ENCODE measurements at places on chromosomes 2 and 18. TPM values are rescaled to one million over a fixed set of nuclear protein-coding genes. Genes with fewer than 3 reads are reported as not detected.

DNA sequence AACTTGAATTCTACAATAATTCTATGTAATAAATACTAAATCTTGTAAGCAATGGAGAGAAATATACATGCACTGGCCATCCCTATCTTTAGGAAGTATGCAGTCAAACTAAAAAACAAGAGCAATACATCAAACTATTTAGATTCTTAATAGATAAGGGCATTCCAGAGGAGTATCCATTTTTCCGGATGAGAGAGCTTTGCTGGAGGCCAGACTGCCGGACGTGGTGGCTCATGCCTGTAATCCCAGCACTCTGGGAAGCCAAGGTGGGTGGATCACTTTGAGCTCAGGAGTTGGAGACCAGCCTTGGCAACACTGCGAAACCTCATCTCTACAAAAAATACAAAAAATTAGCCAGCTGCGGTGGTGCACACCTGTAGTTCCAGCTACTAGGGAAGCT is 60.8 kb downstream of the KIF5C start:
- peaks cover 4% of the 10 kb centered on the region for H3K36me3 ChIP-seq
- no peak overlapping the region for H3K27ac ChIP-seq
- DNase-seq, result no peak
- H3K4me3 ChIP-seq, result no peak overlapping the region
- H3K27me3 ChIP-seq, result no peaks in the 10 kb centered on the region

The HAAO gene
- 0.56 TPM for total RNA-seq

The MERTK gene
- 0.09 TPM for total RNA-seq

DNA sequence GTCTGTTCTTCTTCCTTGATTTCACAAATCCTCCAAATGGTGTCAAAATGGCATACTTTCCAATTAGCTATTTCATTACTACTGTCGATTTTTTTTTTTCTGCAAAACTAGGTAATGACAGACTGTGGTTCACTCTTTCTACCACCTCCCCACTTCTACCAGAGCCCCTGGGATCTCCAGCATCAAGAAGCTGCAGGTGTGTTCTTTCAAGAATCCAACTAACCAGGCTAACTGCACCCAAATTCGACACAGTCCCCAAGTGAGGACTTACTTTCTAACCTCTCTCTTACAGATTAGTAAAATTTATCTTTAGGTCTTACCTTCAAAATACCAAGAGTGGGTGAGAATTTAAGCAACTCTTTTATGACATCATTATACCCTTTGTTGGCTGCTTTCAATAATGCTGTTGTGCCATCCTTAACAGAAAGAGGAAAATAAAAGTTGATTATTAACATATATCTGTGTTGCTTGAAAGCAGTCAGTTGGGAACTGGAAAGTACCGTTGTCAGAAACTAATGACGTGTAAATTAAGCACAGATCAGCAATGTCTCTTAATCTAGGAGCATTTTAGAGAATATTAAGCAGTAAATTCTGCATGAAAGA is 31.2 kb upstream of the NPC1 start:
- no peak overlapping the region for H3K27ac ChIP-seq
- peaks cover 6% of the 10 kb centered on the region for H3K4me1 ChIP-seq
- no peak for DNase-seq
- no peak overlapping the region for H3K4me3 ChIP-seq

The PRSS56 gene
- total RNA-seq, result not detected

DNA sequence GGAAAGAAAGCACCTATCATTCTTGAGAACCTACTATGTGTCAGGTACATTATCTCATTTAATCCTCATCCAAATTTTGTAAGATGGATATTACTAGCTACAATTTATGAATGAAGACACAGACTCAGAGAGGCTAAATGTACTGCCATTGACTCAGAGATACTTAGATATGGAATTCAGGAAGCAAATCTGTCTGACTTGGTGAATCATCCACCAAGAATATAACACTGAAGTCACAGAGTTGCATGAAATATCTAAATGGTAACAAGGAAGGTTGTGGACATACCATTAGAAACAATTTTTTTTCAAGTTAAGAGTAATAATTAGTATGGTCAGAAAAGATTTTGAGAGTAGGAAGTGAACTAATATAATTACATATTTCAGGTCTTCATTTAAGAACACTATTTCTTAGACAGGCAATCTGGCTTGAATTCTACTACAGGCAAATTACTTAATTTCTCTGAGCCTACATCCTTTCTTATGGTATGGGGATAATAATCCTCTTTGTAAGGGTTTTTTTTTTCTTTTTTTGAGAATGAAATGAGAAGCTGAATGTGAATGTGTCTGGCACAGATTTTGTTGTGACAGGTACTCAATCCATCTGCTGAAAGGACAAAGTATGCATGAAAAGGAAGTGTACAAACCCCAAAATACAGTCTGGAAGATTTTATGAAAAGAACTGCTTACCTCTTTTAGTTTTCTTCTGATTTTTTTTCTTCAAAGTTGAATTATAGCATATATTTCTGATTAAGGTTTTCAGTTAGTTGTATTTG is 14.8 kb upstream of the C2orf66 start:
- peaks cover 15% of the 10 kb centered on the region for H3K4me1 ChIP-seq
- DNase-seq, result no peak
- peaks cover 12% of the 10 kb centered on the region for H3K36me3 ChIP-seq
- H3K27me3 ChIP-seq, result no peaks in the 10 kb centered on the region
- no peak overlapping the region for H3K4me3 ChIP-seq

DNA sequence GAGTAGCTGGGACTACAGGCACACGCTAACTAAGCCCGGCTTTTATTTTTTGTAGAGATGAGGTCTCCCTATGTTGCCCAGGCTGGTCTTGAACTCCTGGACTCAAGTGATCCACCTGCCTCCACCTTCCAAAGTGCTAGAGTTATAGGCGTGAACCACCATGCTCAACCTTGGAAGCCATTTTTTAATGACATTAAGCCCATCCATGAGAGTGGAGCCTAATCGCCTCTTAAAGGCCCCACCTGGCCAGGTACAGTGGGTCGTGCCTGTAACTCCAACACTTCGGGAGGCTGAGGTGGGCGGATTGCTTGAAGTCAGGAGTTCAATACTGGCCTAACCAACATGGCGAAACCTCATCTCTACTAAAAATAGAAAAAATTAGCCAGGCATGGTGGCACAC is 41.6 kb upstream of the TFCP2L1 start:
- H3K36me3 ChIP-seq, result no peaks in the 10 kb centered on the region
- H3K4me3 ChIP-seq, result no peak overlapping the region
- no peaks in the 10 kb centered on the region for H3K4me1 ChIP-seq
- H3K27ac ChIP-seq, result no peak overlapping the region

The TEX44 gene
- total RNA-seq, result not detected

DNA sequence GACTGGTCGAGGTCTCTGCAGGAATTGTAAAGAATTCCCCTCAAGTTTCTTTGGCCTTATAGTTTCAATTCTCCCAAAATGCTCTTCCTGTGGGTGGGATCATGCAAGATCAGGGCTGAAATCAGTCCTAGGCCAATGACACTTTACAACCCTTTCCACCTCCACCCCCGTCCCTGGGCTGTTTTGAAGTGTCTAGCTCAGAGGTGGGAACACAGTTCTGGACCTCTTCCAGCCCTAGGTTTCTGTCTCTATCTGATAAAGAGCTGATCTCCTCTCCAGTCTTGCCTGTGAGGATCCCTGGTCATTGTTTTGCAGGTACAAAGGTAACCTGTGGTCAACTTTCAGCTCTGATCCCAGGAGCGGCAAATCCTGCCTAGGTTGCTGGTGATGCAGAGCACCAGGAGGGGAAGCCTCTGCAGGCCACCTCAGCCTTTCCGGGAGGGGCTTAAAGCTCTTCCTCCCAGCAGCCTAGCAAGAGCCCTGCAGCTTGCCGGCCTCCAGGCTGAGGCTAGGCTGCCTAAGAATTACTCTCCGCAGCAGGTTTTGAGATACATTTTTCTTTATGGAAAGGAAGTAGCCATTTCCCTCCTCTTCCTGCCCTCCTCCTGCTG is 69.8 kb upstream of the WIPF1 start:
- DNase-seq, result no peak
- H3K36me3 ChIP-seq, result peaks cover 14% of the 10 kb centered on the region
- H3K4me1 ChIP-seq, result peaks cover 13% of the 10 kb centered on the region
- no peak overlapping the region for H3K27ac ChIP-seq
- H3K27me3 ChIP-seq, result no peaks in the 10 kb centered on the region

- H3K36me3 ChIP-seq, result peaks cover 62% of the 10 kb centered on the region
- no peak for DNase-seq
Observed at GRCh38 chr2:173909846-173910245, 55.3 kb downstream of the SP3 start.

The ZNF532 gene
- total RNA-seq, result 3.5 TPM

- H3K27me3 ChIP-seq, result peaks cover 23% of the 10 kb centered on the region
- H3K36me3 ChIP-seq, result no peaks in the 10 kb centered on the region
Observed at GRCh38 chr2:201908901-201909300, 102.6 kb downstream of the CDK15 start.

The POTEI gene
- total RNA-seq, result not detected

The EGR4 gene
- total RNA-seq, result 0.15 TPM

GRCh38 chr2:212423089-212423488 is 115.5 kb downstream of the ERBB4 start:
- no peak overlapping the region for H3K4me3 ChIP-seq
- no peak overlapping the region for H3K27ac ChIP-seq
- H3K36me3 ChIP-seq, result no peaks in the 10 kb centered on the region
- H3K4me1 ChIP-seq, result no peaks in the 10 kb centered on the region
- DNase-seq, result no peak

DNA sequence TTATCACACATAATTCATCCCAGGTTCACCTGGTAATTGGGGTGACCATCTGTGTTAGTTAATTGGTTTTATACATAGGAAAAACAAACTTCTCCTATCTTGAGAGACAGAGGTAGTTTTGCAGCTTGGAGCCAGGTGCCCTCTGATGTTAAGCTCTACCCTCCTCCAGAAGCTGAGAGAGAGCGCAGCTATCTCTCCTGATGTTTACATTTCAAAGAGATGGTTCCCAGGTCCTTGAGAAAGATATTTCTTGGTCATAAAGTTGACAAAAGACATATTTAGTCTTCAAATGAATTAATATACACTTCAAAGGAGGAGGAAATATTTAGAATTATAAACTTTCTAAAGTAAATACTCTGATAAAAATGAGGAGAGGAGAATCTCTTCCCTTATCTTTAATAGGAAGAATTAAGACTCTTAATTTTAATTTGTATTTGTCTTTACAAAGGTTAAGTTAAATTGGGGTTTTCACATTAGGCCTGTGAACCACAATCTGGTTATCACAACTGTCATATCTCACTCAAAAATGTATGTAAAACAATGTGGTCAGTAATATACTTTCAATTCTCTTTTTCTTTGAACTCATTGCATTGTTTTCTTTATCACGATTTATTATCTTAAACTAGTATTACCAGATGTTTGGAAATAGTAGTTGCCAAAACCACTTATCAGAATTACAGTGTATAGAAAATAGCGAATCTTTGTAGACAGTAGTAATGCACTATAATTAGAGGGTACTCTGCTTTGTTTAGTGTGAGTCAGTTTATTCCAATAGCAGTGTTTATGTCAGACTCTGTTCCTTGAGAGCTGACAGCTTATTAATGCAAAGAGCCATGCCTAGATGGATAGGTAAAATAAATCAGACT is 26.8 kb downstream of the SERPINB4 start:
- no peak overlapping the region for H3K4me3 ChIP-seq
- no peak overlapping the region for H3K27ac ChIP-seq
- no peaks in the 10 kb centered on the region for H3K4me1 ChIP-seq
- H3K36me3 ChIP-seq, result no peaks in the 10 kb centered on the region
- DNase-seq, result no peak

The GLB1L gene
- 4.3 TPM for total RNA-seq

The TMEM127 gene
- total RNA-seq, result 32.7 TPM

DNA sequence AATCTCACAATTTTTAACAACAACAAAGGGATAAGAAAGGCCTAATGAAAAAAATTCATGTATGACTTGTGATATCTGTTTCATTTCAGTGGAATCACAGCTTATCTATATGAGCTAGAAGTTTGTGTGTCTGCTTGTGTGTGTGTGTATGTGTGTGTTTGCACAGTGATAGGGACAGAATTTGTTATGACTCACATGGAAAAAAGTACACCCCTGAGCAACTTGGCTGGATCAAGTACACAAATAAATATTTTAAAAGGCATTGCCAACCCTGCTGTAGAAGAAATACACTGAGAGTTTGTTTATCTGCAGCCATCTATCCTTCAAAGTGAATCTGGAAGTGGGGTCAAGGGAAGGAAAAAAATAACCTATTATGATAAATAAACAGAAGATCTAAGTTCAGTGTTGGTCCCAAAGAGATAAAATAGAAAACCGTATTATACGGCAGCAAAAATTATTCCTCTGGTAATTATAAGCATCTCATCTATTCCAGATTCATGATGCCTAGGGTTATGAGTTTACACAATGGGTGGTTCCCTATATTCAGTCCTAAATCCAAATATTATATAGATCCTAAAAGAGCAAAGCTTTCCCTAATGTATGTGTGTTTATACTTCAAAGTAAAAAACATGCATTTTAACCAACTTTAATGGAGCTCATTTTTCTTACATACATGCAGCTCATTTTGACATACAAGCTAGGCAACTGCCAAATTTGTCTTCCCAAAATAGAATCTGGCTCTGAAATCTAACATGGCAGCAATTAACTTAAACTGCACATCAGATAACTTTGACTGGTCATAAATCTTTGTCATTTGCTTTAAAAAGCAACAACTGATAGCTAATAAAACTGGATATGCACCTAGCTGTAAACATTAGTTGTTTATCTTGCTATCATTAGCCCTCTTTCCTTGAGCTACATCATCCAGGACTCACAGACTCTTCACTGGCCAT is 420.6 kb downstream of the IRS1 start:
- no peaks in the 10 kb centered on the region for H3K27me3 ChIP-seq
- no peak for DNase-seq
- H3K36me3 ChIP-seq, result no peaks in the 10 kb centered on the region
- H3K4me3 ChIP-seq, result no peak overlapping the region

DNA sequence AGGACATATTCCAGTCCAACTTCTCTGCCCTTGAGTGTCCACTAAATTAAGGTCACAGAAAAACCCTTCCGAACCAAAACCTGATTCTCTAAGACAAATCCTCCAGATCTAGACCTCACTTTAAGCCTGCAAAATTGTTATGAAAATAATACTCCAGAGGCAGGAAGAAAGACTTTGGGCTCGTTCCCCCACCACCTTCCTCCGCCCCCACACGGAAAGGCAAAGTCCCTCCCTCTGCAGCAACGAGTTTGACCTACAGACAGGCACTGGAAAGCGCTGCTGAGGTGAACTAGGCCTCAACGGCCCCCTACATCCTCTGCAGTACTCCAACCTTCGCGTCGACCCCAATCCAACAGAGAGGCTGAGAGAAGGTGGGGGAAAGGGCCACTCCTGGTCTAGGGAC is 808 bp downstream of the ATP5MC3 start:
- peak overlapping the region; percentile 97 for H3K4me3 ChIP-seq
- H3K27me3 ChIP-seq, result no peaks in the 10 kb centered on the region
- peaks cover 37% of the 10 kb centered on the region for H3K36me3 ChIP-seq
- H3K4me1 ChIP-seq, result peaks cover 42% of the 10 kb centered on the region

The C2orf80 gene
- not detected for total RNA-seq

DNA sequence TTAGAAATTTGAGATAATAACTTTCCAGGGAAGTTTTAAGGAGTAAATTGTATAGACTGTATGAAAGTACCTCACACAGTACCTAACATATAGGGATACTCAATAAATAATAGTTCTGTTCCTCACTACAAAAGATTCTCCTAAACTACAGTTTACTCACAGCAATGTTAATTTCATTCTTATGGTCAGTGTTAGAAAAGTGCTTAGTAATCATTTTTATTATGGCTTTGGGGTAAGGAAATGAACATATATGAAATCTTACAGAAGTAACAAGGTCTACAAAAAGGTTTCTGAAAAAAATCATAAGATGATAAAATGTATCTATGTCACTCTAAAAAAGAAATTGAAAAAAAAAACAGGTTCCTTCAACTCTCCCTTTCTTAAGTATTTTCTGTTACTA is 67.2 kb downstream of the IKZF2 start:
- H3K4me1 ChIP-seq, result no peaks in the 10 kb centered on the region
- no peak for DNase-seq
- no peak overlapping the region for H3K27ac ChIP-seq
- no peaks in the 10 kb centered on the region for H3K36me3 ChIP-seq
- H3K27me3 ChIP-seq, result no peaks in the 10 kb centered on the region
